ENCODE measurements at places on chromosomes 3 and 15.

GRCh38 chr3:161550491-161551195, 54.0 kb downstream of the OTOL1 start:
- DNase-seq: no peak

GRCh38 chr3:63067999-63068645, 192.9 kb upstream of the CADPS start:
- peak; percentile 50 for DNase-seq

DNA sequence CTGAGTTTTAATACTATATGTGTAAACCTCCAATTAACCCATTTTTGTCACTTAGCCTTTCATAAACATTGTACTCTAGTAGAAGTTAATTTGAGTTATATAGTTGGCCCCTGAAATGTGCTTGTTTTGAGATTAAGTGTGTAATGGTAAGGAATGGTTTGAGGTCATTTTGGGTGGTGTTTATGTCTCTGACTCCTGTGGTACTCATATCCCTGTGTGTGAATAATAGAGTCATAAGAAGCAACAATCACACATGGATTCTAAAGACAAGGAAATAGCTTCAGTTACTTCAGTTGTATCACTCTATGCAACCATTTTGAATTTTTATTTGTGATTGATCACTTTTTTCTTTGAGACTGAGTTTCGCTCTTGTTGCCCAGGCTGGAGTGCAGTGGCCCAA, 408.5 kb downstream of the MFSD1 start:
- no peak for DNase-seq

DNA sequence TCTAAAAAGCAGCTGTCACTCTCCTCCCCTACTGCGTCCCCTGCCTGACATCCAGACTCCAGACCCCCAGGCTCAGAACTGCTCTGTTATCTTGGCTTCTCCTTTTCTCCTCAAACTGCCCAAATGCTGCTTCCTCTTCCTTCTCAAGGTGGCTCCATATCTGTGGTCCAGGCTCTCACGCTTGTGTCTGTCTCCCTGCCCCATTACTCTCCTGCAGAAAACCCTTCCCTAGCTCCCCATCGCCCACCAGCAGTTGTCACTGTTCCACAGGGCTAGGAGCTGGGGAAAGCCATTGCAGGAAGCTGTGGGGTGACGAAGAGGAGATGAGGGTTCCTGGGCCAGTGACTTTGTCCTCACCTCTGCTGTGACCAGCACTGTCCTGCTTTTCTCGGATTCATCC, 30.7 kb upstream of the CGNL1 start:
- DNase-seq: no peak

DNA sequence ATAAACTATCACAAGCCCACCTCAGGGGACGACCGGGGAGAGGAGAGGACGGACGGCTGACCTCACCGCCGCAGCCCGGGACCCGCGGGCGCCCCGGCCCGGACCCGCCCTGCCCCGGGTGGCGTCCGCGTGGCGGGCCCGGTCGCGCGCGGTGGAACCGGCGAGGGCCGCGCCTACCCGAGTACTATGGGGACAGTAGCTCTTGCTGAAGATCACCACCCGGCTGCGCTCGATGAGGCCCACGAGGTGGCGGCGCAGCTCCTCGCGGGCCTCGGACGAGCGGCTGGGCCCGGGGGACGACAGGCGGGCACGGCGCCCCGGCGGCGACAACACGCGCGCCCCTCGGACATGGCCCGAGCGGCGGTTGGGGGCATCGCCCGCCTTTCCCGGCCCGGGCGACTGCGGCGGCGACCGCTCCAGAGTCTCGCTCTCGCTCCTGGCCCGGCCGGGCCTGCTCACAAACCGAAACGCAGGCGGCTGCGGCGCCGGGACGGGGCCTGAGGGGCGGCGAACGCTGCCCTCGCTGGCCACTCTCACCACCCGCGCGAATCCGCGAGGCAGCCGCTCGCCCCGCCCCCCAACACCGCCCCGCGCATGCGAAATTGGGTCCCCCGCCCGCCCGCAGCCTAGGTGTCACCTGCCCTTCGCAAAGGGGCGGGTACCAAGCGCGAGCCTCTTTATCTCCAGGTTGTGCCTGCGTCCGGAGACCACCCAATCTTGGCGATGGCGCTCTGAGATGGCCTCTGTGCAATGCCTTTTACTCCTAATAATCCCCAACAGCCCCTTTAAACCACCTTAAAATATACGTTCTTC, at the start of gene TXNRD3:
Gene TXNRD3 (minus strand): TSS at position 554 of the 813 bp plus-strand sequence.
- DNase-seq: peak; percentile 61

GRCh38 chr3:185934767-185935464, 2.9 kb downstream of the TRA2B start:
- no peak for DNase-seq

- no peak for DNase-seq
These were observed 51.2 kb downstream of the CFAP20DC start for GRCh38 chr3:58998476-58999117.

- DNase-seq: no peak
These were observed 74.2 kb downstream of the EPHB3 start for GRCh38 chr3:184635774-184636173.

- no peak for DNase-seq
These were observed 9.4 kb upstream of the SMCO1 start for GRCh38 chr3:196524527-196524926.

GRCh38 chr3:76760336-76760735, 279.6 kb upstream of the ROBO2 start:
- DNase-seq: no peak

DNA sequence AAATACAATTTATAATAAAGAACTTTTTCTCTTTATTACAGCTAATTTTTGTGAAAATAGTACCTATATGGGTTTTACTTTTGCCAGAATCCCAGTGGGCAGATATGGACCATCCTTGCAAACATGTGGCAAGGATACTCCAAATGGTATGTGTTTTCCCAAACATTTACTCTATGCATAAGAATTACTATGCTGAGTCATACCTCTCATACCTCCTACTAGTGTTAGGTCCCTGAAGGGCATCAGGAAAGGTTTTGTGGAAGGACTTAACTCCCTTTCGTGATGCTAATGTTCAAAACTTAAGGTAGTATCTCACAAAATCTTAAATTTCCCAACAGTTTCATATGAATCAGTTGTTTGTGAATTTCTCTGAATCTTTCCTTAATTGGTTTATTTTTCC, 21.3 kb downstream of the ADGRG7 start:
- no peak for DNase-seq

DNA sequence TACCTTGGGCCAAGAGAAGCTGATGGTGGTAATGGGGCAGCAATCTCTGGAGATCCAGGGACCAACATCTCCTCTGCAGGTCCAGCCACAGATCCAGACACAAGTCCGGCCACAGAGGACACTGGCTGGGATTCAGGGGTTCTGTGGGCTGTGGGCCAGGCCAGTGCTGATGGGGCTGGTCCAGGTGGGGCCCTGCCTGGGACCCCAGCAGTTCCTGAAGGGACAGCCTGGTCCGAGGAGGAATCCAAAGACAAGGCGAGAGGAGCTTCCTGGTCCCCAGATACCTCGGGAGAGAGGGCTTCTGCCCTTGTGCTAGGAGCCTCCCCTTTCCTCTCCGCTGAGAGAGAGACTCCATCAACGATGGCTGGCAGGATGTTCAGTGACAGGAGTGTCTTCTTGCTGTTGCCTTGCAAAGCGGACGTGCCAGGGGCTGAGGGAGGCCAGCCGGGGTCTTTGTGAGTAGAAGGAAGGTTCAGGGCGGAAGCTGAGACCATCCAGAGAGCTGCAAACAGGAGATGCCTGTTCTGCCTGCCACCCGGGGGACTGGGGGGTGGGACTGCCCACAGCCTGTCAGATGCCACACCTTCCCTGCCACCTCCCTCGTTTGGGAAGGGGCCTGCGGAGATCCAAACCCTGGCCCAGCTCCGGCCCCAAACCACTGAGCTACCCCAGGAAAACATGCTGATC, 24.5 kb upstream of the GOLGA6C start:
- no peak for DNase-seq

GRCh38 chr3:39910826-39911464, 101.5 kb downstream of the MYRIP start:
- DNase-seq: no peak

- no peak for DNase-seq
These were observed 39.8 kb downstream of the PRICKLE2 start for GRCh38 chr3:64185436-64185835.

- no peak for DNase-seq
These were observed 14.6 kb downstream of the PLSCR2 start for GRCh38 chr3:146454796-146455195.

GRCh38 chr3:110656394-110657025, 415.1 kb upstream of the NECTIN3 start:
- no peak for DNase-seq

GRCh38 chr3:42855219-42855546, 20.5 kb downstream of the CYP8B1 start:
- DNase-seq: no peak

- DNase-seq: no peak
These were observed 553 bp upstream of the TNNC1 start for GRCh38 chr3:52454250-52454937.

DNA sequence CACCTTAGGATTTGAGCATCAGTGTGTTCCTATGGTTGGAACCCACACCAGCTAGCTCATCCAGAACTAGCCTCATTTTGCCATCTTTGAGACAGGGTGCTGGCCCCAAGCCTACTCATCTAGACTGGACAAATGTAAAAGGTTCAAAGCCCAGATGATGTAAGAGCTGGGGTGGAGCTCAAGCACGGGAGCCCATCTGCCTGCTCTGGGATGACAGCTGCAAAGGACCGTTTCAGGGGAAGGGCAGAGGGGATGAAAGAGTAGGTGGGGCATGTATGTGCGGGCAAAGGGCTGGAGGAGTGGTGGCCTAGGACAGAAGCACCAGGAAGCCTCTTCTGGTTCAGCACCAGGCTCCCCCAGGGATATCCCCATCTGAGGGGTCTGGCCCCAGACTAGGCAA, 15.8 kb downstream of the CLK3 start:
- DNase-seq: no peak

DNA sequence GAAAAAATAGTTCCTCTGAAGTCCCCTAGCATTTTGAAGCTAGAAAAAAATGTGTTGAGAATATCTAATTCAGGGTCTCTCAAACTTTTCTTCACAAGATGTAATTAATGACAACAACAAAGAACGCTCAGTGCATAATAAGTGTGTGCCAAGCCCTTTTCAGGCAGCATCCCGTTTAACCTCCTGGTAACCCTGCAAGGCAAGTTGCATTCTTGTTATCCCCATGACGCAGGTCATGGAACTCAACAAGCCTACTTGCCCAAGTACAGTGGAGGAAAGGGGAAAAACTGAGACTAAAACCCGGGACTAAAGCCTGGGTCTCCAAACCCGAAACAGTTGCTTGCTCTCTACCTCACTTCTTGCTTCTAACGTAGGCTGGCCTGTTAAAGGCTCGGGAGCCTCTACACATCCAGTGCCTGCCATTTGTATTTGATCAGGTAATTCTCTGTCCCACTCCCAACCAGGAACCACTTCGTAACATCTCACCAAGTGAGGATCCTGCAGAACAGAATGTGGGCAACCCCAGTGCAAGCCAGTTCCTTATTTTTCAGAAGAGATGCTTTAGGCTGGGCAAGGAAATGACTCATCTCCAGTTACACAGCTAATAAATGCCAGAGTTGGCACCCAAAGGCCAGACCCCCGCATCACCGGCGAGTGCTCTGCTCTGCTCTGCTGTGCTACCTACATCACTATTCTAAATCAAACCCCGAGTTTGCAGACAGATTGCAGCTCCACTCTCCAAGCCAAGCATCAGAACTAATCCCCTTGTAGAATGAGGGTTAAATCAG, 28.3 kb downstream of the LMCD1 start:
- DNase-seq: no peak

- DNase-seq: no peak
These were observed 58.9 kb upstream of the ULK4 start for GRCh38 chr3:42020684-42021307.

- no peak for DNase-seq
These were observed 26.6 kb downstream of the CLDN18 start for GRCh38 chr3:138036572-138036971.

GRCh38 chr3:5162102-5162501, 25.4 kb upstream of the EDEM1 start:
- DNase-seq: no peak

GRCh38 chr3:50202353-50203112, 2.5 kb upstream of the SLC38A3 start:
- DNase-seq: no peak

DNA sequence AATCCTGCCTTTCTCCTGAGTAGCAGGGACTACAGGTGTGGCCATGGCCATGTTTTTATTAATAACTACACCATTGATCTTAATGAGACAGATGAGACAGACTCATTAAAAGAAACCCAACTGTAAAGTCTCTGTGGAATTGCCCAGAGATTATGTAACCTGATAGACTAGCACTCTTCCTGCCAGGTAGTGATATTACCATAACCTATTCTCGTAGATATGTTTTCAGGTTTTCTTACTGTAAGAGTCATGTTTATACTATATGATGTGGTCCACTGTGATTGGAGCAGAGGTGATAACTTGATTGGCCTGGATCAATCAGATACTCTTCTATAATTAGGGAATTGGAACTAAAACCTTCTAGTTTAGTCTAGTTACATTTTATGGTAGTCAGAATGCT, 93.7 kb downstream of the NFKBIZ start:
- DNase-seq: no peak

DNA sequence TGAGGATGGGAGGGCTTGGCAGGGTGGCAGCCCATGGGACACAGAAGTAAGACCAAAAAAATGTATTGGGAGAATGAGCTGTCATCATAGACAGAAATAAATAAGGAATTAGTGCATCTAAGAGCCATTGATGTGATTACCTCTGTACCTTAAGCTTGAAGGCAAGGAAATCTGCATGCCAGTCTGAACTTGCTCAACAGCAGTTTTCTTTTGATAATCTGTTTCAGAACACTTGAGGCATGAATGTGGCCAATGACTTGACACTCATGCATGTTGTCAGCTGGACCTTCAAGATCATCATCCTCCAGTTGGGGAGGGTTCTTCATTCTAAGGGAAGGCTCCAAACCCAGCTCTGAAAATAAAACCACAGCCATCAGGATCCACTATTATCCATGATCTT, 148.5 kb downstream of the DCLK3 start:
- no peak for DNase-seq

GRCh38 chr3:64992530-64993285, 304.9 kb upstream of the ADAMTS9 start:
- no peak for DNase-seq

GRCh38 chr3:55946574-55947160, 459.6 kb upstream of the WNT5A start:
- DNase-seq: no peak

- no peak for DNase-seq
These were observed 29.1 kb upstream of the POLG start for GRCh38 chr15:89363770-89364169.

DNA sequence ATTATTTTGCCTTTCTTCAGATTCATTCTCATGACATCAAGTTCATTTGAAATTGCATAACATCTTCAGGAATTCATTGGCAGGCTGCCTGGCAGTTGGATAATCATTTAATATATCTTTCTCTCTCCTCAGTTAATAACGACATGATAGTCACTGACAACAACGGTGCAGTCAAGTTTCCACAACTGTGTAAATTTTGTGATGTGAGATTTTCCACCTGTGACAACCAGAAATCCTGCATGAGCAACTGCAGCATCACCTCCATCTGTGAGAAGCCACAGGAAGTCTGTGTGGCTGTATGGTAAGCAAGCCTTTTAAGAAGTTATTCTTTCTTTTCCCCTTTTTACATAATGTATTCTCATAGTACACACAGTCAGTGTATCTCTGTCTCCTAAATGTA, 38.2 kb downstream of the TGFBR2 start:
- DNase-seq: no peak

GRCh38 chr3:100277255-100277800, 16.5 kb downstream of the TBC1D23 start:
- no peak for DNase-seq

- DNase-seq: no peak
These were observed 183.6 kb downstream of the ABHD5 start for GRCh38 chr3:43874290-43874689.

Measured in neural crest cell (in vitro differentiated cells).